Stimulated activated CD4-positive, alpha-beta T cell treated with anti-CD3 and anti-CD28 coated beads, TNF-alpha, amount 100 ng/mL, for 1 hour (primary cell): ENCODE measurements at places on chromosomes 4 and X.

DNA sequence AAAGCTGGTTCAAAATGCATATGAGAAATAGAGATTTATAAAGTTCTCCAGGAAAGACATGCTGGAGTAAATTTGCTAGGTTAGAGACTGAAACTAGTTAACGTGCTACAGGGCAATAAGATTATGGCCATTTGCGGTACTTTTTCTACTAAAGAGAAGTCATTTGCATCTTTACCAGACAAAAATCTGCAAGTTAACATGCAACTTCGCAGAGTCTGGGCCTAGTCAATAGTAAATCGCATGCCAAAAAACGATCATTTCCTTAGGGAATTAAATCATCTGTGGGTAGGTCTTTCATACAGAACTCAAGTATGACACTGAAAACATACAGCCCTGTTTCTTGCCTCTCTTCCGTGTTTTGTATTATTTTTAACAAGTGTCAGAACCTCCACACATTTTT, 32.8 kb upstream of the REST start:
- no peak for DNase-seq

- DNase-seq, result no peak
Measured at GRCh38 chr4:108917255-108917654, 154.4 kb upstream of the ETNPPL start.

- no peak for DNase-seq
Measured at GRCh38 chr4:20464381-20464780, 212.7 kb downstream of the SLIT2 start.

GRCh38 chr4:101599620-101600019, 190.9 kb upstream of the BANK1 start:
- DNase-seq, result no peak

DNA sequence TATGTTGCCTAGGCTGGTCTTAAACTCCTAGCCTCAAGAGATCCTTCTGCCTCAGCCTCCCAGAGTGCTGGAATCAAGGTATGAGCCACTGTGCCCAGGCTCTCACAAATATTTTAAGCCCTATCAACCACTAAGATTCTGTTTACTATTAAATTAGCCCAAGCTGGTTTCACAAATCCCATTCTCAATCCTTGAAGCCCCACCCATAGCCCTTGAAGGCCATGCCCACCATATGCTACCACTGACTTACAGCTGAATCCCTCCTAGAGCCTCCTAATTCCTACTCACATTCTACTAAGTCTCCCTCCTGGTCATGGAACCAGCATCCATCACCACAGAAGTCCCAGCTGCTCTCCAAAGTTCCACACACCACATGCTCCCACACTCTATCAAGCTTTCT, 9.7 kb downstream of the GRIPAP1 start:
- DNase-seq, result no peak

DNA sequence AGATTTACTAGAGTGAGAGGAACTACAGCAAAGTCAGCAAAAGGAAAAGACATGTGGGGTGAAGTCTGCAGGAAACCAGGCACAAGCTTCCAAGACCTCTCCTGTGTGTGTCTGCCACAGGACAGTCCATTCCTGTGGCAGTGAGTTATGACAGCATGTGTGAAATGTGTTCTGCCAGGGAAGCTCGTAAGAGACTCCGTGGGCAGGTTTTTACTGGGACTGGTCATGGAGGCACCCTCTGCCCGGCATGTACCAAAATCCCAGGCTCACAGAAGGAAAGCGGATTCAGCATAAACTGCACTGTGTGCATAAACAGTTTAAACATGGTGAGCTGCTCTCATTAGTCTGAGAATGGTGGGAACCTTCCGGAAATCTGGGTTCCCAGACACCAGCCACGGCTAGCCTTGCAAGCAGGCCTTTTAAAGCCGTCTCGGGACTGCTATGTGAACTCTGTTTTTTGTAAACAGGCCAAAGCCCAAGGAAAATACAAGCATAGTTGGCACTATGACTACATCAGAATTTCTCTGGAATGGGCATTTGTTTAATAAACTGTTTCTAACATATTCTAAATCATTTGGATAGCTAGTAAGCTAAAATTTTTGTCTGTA, 288.5 kb downstream of the TENM3 start:
- no peak for DNase-seq
